Cortex of kidney (tissue), 1 donor: ENCODE measurements at places on chromosomes 2 and 18.

DNA sequence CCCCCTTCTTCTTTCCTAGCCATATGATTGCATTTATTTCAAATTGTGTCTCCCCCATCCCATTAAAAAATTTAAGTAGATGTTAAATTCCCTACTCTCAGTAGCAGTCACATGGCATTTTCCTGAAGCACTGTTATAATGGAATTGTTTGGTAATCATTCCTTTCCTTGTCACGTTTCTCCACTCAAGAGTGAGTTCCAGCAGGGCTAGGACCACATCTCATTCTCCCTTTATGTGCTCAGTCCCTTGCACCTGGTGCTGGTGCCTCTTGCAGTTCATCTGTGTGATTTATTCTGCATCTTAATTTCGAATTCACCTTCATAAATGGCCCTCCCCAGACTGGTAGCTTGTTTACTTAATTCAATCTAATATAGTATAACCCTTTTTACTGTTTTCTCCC is 70.3 kb upstream of the NOSTRIN start:
- DNase-seq: no peak

GRCh38 chr2:7096726-7097352 is 179.6 kb downstream of the RNF144A start:
- DNase-seq: no peak

DNA sequence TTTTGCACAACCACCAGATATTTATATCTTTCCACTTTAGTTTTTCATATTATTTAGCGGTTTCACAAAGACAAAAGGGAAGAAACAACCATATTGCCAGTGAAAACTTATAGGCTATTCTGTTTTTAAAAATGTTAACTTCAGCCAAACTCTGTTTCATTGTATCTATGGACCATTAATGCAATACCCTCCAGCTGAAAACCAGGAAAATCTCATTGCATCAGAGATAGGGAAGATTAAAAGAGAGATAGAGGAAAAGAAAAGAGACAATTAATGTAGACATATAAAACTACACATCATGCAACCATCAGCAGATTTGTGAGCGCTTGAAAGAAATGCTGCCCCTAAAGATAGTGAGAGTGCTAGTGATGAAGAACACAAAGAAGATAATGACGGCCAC is 970.2 kb downstream of the ERBB4 start:
- no peak for DNase-seq

- DNase-seq: no peak
Observed at GRCh38 chr18:24016643-24017042, 2.1 kb downstream of the TTC39C start.

GRCh38 chr2:62456721-62457539 is 49.1 kb downstream of the TMEM17 start:
- peak; percentile 43 for DNase-seq

- DNase-seq: no peak
Observed at GRCh38 chr2:205914213-205915129, 171.5 kb downstream of the INO80D start.

DNA sequence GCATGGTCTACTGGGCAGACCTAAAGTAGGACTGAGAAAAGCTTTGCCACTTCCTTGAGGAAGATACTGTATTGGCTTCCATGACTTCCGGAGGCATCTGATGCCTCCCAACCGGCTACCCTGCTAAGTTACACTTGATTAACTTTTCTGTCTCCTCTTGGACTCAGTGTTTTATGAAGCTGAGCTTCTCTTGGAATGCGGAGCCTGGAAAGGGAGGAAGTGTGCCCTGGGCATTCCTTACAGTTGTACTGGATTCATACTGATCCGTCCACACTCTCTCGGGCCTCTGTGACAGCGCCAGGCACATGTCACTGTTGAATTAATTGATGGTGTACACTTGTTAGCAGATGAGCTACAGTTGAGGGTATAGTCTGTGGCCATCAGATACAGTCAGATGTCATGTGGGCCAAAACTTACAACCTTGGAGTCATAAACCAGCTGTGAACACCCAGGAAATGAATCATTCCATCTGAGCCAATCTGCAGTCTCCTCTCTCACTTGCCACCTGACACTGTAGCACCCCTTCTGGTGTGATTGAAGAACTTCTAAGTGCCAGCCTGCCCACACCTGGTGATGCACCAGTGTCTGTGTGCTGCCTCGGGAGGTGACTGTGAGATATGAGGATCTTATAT is 122.5 kb downstream of the FHOD3 start:
- DNase-seq: no peak

DNA sequence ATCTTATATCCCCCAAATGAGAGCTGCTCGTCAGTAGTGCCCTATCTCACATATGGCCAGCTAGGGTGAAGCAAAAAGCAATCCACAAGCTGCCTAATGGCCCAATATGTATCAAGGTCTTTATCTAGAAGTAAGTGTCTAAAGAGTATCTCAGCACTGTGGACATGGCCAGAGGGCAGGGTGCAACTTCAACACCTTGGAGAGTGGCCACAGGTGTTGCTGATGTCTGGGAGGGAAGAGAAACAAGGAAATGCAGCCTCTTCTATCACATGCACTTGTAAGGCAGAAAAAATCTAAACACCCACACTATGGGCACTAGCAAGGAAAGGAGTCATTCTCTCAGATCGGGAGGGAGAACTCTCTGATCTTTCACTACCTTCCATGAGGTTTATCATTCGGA is 23.7 kb upstream of the MRPL19 start:
- DNase-seq: no peak

GRCh38 chr2:82278416-82278815 is 1973.9 kb upstream of the LRRTM1 start:
- no peak for DNase-seq

- no peak for DNase-seq
Observed at GRCh38 chr2:28142386-28142785, 250.3 kb upstream of the FOSL2 start.

DNA sequence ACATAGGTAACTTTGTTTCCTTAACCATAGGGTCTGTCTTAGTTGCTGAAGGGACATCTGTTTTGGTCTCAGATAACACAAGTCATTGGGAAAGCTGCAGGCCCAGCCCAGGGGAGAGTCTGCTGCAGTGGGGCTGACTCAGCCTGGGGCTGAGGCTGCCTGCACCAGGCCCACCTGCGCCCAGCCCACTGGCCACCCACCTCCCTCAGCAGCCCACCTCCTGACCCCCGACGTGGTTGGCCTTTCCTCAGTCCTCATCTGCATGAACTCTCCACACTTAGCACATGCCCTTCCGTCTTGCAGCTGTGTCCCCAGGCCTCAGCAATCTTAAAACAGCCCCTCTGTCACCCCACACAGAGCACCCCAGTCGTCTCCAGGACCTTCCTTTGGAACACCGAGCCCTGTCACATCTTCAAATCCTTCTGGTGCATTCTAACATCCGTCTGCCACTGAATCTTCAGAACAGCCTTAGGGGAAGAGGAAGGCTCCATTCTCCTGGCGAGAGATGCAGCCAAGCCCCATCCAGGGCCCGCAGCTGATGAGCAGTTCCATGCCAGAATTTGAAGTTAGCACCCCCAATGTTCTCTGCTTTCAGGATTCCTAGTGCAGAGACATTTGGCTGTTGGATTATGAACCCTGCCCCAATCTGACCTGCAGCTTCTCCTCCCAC is 231.4 kb downstream of the SEPTIN10 start:
- no peak for DNase-seq

GRCh38 chr2:47307066-47307465 is 95.9 kb upstream of the MSH2 start:
- no peak for DNase-seq

GRCh38 chr18:51168026-51168742 is 29.3 kb downstream of the MEX3C start:
- DNase-seq: no peak
